ENCODE measurements at places on chromosomes 12 and 14.

DNA sequence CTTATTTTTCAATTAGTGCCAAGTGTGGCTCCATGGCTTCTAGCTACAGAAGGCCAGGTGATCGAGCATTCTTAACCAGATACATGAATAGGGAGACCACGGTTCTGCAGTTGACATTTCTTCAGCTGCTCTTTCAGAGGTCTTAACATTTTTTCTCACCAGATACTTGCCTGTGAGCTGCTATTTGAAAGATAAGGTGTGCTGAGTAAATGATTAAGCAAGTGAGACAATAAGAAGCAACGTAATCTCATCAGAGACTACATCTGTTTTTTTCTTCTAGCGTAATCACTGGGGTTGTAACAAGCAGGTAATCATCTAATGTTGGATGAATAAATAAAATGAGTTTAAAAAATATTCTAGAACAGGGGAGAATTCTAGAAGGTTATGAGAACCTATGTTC lies 912.9 kb downstream of the DIO2 start:
- no peak for DNase-seq

DNA sequence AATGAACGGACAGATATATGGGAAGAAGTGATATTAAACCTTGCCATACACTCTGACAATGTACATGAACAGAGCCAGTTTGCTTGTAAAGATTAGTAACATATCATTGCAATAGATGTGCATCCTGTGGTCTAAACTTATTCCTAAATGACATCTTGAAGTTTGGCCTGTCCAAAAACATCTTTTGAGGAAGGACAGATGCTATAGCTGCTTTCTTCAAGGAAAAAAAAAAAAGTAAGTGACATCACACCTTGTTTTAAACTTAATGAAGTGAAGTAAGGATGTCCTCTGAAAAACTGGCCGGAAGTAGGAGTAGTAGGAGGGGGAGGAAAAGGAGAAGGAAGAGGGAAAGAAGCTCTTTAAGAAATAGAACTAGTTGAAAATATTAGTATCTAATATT lies 132.8 kb downstream of the RAD51B start:
- no peak for DNase-seq

- DNase-seq = no peak
These were observed 86.9 kb downstream of the DACT1 start for GRCh38 chr14:58724702-58725101.

DNA sequence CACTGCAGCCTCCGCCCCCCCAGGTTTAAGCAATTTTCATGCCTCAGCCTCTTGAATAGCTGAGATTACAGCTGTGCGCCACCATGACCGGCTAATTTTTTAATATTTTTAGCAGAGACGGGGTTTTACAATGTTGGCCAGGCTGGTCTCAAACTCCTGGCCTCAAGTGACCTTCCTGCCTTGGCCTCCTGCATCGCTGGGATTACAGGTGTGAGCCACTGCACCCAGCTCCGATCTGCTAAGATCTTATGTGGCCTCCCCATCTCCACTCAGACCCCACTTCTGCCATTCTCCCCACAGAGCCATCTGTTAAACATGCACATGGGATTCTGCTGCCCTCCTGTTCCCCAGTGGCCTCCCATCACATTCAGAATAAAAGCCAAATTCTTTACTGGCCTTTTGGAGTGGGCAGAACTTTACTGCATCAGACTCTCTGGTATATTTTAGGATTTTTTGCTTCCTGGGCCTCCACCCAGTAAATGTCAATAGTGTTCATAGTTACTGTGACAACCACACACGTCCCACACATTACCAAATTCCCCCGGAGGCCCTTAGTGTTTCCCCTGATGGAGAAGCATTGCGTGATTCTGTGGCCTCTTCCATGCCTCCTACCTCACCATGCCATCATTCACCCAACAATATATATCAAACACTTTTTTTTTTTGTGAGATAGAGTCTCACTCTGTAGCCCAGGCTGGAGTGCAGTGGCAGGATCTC lies 96.3 kb downstream of the PTPN11 start:
- DNase-seq = no peak

- no peak for DNase-seq
These were observed 412.8 kb upstream of the TBX3 start for GRCh38 chr12:115096588-115097397.

DNA sequence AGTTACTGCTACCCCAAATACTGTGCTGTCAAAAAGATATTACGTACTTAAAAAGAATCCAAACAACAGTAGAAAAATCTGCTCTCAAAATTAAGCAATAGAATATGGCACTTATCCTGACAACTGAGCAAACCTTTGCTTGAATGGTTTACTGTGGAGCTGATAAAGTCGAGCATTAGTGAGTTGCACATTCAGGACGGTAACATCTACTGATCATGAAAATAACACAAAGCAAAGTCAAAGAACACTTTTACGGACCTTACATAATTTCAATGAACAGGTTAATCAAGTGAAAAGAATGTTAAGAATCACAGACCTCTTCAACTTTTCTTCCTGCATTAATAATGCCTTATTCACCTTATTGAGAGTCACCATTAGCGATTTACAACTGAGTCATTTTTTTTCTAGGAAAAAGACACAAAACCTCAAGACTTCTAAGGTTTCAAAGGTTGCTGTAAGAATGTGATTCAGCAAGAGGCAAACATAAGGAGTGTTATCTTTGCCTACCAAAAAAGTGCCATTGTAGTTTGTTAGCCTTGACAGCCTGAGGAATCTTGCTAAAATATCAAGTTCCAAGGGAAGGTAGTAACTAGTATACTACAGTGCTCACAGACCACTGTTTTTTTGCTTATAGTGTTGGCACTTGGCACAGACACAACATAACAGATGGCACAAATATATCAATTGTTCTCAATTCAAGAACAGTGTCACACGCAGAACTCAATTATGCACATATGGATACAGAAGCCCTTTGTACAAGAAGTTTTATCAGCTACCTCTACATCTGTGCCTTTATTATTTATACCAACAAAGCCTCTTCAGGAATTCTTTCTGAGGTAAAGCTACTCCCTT lies 334.2 kb upstream of the RPL10L start:
- peak; percentile 24 for DNase-seq

GRCh38 chr14:52071675-52072074 lies 2.8 kb upstream of the NID2 start:
- peak; percentile 54 for DNase-seq

DNA sequence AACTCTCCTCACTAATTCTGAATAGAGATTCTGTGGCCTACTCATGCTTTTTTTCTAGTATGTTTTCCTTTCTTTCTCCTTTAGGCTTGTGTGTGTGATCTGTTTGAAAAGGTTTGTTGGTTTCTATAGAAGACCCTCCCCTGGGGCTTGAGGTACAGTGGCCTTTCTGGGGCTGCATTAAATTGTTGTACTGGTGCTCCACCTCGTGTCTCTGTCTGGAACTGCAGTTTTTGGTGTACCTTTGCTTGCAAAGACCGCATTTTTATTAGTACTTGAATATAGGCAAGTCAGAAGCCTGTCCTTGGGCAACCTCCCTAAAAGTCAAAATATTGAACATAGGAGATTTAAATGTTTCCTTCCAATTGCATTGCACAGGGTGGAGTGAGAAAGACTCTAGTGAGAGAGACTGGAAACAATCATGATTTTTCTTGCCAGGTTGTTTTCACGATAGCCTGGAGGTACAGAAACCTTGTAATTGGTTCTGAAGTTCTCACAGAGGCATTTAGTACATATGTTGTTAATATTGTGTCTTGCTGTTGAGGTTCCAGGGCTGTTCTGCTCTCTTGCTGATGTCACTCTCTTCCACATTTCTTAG lies 39.0 kb downstream of the SLCO1B1 start:
- peak; percentile 3 for DNase-seq

DNA sequence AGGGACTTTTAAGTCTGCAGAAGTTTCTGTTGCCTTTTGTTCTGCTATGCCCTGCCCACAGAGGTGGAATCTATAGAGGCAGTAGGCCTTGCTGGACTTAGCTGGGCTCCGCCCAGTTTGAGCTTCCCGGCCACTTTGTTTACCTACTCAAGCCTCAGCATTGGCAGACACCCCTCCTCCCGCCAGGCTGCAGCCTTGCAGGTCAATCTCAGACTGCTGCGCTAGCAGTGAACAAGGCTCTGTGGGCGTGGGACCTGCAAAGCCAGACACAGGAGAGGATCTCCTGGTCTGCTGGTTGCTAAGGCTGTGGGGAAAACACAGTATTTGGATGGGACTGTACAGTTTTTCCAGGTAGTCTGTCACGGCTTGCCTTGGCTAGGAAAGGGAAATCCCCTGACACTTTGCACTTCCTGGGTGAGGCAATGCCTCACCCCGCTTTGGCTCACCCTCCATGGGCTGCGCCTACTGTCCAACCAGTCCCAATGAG lies 43.7 kb downstream of the CCDC59 start:
- DNase-seq = no peak

GRCh38 chr12:100141666-100141997 lies 1.0 kb downstream of the BLTP3B start:
- peak; percentile 67 for DNase-seq

DNA sequence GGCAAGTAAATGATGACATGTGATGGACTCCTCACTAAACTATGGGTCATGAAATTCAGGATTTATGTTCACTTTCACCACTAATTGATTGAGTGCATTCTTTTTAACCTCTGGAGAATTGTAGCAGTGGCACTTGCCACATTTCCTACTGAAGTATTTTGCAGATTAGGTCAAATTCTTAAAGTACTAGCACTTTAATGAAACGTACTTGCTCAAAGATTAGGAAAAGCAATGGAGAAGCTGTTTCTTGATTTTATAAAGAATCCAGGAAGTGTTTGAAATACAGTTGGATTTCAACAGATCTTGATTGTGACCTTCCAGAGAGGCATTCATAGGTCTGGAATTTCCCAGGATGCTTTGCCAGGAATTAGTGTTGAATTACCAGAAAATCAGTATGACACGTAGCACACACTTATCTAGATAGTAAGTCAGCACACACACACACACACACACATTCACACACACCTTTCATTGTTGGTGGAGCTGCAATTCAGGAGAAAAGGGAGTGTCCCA lies 162.6 kb downstream of the MYRFL start:
- DNase-seq = no peak

GRCh38 chr12:93319523-93320050 lies 58.1 kb upstream of the NUDT4 start:
- no peak for DNase-seq

DNA sequence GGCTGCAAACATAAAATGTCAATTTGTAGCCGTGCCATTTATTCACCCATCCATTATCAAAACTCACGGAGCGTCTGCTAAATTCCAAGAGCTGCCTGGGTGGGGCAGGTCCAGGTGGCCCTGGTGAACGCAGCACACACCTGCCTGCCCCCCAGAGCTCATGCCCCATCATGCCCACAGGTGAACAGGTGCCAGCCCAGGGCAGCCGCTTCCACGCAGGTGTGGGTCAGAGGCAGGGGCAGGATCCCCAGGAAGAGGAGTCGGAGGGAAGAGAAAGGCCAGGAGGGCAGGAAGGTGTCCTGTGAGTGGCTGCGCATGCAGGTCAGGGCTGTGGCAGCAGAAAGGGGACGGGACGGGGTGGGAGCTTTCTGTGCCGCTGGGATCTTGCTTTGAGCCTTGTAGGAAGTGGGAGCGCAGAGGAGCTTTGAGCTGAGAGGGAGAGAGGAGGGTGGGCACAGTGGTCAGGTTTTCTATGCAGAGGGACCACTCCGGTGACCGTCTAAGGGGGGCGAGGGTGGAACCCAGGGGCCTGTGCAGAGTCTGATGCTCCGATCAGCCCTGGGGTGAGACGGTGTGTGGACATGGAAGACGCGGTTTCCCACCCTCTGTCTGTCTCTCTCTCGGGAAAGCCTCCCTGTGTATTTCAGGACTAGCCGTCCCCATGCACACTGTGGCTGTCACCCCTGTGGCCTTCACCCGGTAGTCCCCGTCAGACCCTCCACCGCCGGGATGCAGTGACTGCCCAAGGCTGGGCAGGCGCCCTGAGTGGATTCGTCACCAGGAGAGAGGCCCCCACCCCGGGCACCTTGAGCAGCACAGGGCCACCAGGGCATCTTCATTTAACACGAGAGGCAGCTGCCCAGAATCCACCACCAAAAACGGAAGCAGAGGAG lies 26.7 kb downstream of the GALNT9 start:
- no peak for DNase-seq

- DNase-seq = no peak
These were observed 15.5 kb upstream of the PAPOLA start for GRCh38 chr14:96486705-96487104.

DNA sequence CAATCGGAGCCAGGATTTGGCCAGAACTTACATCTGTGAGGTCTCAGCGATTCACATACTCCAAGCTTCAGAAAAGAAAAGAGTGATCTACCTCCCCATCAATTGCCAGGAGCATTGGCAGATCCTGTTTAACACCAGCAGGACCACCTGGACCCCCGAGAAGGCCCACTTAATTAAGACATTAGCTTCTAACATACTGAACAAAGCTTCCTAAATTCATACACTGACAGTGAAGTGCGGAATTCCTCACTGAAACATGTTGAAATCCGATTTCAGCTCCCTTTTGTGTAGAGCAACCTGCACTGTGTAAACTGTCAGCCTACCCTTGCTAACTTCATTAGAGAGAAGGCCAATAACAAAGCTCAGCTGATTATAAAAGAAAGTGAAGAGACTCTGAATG lies 274.0 kb downstream of the NOVA1 start:
- DNase-seq = no peak

- no peak for DNase-seq
These were observed 27.6 kb downstream of the RDH12 start for GRCh38 chr14:67729072-67729885.

- DNase-seq = peak; percentile 93
These were observed 155.9 kb upstream of the NUDT4 start for GRCh38 chr12:93221841-93222240.

GRCh38 chr14:51828017-51828797 lies 32.2 kb upstream of the GNG2 start:
- DNase-seq = no peak

DNA sequence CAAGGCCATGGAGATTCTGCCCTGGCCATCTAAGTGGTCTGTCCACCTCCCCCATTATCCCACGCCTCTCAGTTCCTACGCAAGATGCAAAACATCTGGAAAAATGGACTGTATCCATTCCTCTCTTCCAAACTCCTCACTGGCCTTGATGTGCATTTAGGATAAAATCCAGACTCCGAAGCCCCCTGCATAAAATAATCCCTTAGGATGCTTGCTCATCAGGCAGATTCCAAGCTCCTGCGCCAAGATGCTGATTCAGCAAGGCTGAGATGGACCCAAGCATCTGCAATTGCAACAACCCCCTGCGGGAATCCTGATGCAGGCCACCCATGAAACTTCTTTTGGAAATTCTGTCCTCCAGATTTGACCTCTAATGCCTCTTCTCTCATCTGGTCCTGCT lies 81.6 kb downstream of the SPRING1 start:
- DNase-seq = no peak

DNA sequence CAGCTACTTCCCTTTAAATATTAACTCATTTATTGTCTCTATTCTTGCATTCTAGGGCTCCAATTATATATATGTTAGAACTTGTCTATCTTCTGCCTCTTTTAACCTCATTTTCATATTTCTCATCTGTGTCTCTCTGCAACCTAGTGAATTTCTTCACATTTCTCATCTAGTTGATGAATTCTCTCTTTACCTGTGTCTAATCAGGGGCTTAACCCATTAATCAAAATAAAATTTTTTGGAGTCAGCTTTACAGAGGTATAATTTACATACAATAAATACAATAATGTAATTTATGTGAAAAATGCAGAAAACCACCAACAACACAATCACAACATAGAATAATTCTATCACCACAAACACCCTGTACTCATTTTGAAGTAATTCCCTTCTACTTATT lies 255.2 kb downstream of the SOX5 start:
- DNase-seq = no peak

GRCh38 chr12:117098361-117099217 lies 627 bp downstream of the TESC start:
- no peak for DNase-seq
